Effector CD4-positive, alpha-beta T cell (primary cell): ENCODE measurements at places on chromosomes 2 and 18.
A peak's percentile ranks its signal among the peaks of the same experiment; 100 is the strongest.

DNA sequence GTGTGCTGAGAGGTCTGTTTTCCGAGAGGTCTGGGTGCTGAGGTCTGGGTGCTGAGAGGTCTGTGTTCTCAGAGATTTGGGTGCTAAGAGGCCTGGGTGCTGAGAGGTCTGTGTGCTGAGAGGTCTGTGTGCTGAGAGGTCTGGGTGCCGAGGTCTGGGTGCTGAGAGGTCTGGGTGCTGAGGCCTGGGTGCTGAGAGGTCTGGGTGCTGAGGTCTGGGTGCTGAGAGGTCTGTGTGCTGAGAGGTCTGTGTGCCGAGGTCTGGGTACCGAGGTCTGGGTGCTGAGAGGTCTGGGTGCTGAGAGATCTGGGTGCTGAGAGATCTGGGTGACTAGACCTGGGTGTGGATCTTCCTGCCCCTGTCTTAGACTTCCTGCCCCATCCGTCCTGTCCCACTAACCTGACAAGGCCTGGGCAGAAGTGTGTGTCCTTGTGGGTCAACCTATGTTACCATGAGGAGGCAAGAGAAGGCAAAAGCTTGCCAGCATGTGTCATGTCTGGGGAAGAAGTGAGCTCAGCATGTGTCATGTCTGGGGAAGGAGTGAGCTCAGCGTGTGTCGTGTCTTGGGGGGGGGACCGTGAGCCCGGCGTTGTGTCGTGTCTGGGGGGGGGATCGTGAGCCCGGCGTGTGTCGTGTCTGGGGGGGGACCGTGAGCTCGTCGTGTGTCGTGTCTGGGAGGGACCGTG, 69.3 kb downstream of the KCNG2 start:
- DNase-seq = no peak

DNA sequence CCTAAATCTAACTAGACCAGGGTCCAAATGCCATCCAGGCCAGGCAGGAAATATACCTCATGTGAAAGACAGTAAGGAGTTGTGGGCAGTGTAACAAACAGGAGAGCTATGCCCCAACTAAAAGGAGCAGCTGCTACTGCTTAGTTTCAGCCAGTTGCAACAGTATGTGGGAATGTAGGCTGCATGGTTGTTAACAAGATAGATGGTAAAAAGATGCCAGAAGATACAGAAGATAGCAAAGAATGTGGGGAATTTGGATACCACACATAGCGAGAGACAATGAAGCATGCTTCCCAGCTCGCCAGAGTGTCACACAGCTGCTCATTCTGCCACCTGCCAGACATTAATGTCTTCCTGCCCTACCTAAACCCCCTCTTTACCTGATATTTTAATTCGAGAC, 39.4 kb upstream of the CYBRD1 start:
- no peak for DNase-seq

DNA sequence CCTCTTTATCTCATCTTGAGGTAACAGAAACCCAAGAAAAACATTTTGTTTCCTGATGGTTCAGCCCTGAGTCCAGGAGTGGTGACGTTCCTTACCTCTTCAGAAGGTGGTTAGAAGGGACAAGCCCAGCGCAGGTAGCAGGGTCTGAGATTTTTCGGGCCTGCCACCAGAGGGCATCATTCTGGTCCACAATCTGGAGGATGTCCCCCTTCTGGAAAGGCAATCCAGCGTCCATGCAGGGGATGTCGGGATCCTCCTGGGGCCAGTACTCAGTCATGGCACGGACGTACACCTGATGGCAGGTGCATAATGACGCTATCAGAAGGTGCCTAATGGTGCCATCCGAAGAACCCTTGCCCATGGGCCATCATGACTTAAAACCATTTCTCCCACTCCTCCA, 17.7 kb downstream of the MPP4 start:
- peak; percentile 2 for DNase-seq

GRCh38 chr18:213966-214365, 53.9 kb downstream of the THOC1 start:
- no peak for DNase-seq

DNA sequence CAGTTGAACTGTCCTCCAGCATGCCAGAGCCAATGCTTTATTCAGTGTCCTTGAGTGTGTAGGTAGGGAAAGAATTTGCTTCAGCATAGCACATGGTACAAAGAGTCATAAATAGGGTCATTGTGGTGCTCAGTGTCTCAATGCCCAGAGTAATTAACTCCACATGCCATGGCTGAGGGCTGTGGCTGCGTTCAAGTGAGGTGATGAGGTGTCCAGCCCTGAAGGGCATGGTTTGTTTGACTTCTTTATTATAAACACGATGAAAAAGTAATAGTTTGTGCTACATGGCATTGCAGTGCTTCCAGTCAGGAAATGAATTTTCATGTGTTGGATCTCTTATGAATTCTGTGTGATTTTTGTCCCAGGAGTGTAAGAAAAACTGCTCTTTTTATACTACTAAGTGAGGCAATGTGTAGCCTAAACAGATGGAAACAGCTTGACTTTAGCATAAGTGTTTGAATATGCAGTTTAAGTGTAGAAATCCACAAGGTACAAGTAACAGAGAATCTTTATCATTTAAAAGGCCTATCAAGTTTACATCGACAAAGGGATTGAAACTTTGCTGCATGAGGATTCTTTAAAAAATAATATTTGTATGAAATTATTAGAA, 507.9 kb upstream of the CDH2 start:
- DNase-seq = no peak

DNA sequence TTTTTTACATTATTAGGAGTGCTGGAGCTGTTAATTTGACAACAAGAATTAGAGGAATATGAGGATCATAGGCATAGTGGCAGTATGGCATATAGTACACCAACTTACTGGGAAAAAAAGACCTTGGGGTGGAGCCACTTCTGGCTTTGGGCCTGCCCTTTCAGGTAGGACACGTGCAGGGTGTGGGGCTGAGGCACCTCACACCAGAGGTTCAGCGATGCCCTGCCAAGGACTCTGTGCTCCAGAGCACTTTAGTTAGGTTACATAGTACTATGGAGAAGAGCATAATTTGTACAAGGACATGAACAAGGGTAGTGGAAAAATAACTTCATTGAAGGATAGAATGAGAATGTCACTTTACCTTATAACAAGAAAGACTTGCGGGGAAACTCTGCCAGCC, 77.1 kb upstream of the CD302 start:
- DNase-seq = no peak

GRCh38 chr2:27369471-27370025, 590 bp downstream of the EIF2B4 start:
- no peak for DNase-seq

- no peak for DNase-seq
Observed at GRCh38 chr2:9153643-9153980, 53.0 kb upstream of the ASAP2 start.

GRCh38 chr2:12929758-12930157, 213.0 kb downstream of the TRIB2 start:
- no peak for DNase-seq

- no peak for DNase-seq
Observed at GRCh38 chr18:79625195-79625923, 54.2 kb upstream of the CTDP1 start.
